IPS-NIHi11 (cell line): ENCODE measurements at places on chromosomes 16 and 17.

GRCh38 chr16:75294773-75295459 lies 43.5 kb upstream of the BCAR1 start:
- DNase-seq, result no peak

DNA sequence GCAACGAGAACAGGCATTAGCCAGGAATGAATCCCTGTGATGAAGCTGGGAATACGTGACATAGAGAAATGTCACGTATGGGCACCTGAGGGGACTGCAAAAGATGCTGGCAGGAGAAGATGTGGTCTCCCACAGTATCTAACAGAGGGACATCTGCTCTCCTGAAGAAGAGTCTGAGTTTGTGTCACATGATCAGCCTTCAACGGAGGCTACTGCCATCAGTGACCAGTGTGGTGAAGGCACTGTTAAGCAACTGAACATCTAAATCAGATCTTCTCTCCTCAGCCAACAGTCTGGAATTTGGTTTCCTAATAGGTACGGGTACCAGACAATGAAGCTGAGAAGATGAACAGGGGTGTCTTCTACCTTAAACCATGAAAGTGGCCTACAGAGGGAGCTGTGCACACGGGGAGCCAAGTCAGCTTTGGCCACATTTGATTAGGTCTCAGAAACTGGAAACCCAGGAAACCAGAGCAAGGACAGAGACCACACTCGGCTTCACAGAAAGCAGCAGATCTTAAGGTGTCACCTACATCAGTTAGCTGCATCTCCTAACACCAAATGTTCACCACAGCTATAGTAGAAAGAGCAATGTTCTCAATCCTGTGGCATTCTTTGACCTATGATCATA lies 41.8 kb downstream of the BRD7 start:
- no peak for DNase-seq

DNA sequence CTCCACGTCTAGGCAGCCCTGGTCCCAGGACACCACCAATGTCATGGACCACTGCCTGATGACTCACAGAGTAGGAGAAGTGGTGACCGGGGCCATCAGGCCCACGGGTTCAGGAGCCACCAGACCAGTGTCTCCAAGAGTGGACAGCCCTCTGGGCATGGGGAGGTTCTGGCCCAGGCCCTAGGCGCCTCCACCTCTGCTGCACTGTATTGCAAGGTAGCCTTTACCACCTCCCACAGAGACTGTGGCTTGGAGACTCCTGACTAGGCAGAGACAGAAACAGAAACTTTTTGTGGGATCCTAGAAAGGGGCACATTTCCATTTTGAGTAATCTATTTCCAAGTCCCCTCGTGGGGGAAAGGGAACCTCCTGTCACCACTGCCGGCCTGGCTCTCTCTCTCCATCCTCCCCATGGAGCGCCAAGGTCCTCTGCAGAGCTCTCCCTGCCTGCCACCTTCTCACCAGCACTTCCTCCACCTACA lies 2.9 kb downstream of the CDIP1 start:
- no peak for DNase-seq

GRCh38 chr17:77930780-77931768 lies 27.4 kb upstream of the TNRC6C start:
- peak; percentile 29 for DNase-seq

- DNase-seq, result peak; percentile 16
These were observed 196.0 kb upstream of the PSMD7 start for GRCh38 chr16:74100395-74101326.

GRCh38 chr16:31253642-31254045 lies 6.1 kb upstream of the ITGAM start:
- no peak for DNase-seq

GRCh38 chr17:50210240-50211225 lies 9.1 kb upstream of the COL1A1 start:
- DNase-seq, result peak; percentile 65

- DNase-seq, result no peak
These were observed 85.1 kb downstream of the PRKCA start for GRCh38 chr17:66387392-66387981.

- DNase-seq, result no peak
These were observed 32.6 kb downstream of the CCDC57 start for GRCh38 chr17:82179946-82180475.

- peak; percentile 64 for DNase-seq
These were observed 279.5 kb upstream of the ASIC2 start for GRCh38 chr17:33572615-33573014.

DNA sequence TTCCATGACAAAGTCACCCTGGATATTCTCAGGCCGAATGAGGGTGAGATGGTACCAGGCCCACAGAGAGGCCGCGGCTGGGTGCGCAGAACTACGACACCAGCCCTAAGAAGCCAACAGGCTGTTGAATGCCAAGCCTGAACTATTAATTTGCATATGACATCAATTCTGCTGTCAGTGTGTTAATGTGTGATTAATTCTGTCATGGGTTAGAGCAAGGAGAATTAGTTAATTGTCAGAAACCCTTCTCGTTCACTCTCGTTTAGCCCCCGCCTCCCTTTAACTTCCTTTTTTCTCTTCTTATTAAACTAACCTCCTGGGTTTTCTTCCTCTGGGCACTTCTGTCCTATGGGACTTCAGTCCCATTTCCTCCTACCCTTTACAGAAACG lies 123.4 kb downstream of the ZFHX3 start:
- no peak for DNase-seq

- DNase-seq, result no peak
These were observed 67.8 kb upstream of the FA2H start for GRCh38 chr16:74842413-74842812.

DNA sequence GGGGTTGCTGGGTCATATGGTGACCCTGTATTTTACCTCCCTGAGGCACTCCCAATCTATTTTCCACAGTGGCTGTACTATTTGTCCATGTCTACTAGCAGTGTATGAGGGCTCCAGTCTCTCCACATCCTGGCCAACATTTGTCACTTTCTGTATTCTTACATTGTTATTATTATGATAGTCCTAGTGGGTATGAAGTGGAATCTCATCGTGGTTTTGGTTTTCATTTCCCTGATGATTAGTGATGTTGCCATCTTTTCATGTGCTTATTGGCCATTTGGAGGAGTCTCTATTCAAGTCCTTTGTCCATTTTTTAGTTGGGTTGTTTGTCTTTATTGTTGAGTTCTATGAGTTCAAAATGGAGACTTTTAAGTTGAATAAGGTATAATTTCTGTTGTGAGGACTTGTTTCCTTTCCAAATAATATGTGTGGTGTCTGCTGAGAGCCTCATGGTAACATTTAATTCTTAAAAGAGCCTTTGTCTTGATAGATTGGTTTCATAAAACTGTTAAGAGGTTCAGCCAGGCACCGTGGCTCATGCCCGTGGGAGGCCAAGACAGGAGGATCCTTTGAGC lies 108.2 kb downstream of the RPTOR start:
- DNase-seq, result no peak

- DNase-seq, result no peak
These were observed 33.3 kb downstream of the PECAM1 start for GRCh38 chr17:64357191-64357981.

GRCh38 chr17:68491381-68492231 lies 20.6 kb upstream of the PRKAR1A start:
- no peak for DNase-seq

- DNase-seq, result no peak
These were observed 143.3 kb downstream of the AATF start for GRCh38 chr17:37092071-37092470.
